ENCODE measurements at places on chromosomes 5 and 9. TPM values are rescaled to one million over a fixed set of nuclear protein-coding genes. Genes with fewer than 3 reads are reported as not detected.

GRCh38 chr9:4068449-4068848 lies 231.4 kb downstream of the GLIS3 start:
- no peak for DNase-seq

GRCh38 chr5:538271-538771 lies 14.1 kb upstream of the SLC9A3 start:
- no peak for DNase-seq

- no peak for DNase-seq
These were observed 822 bp downstream of the RASEF start for GRCh38 chr9:83061990-83062650.

The ARID3C gene
- 0.24 TPM for total RNA-seq

- DNase-seq = no peak
These were observed at the start of gene GALNT10 for GRCh38 chr5:154190595-154191304. Gene GALNT10, plus strand, starts transcription at chr5:154190733. Its CDS starts 134 bp downstream, at chr5:154190867.

- no peak for DNase-seq
These were observed 163.4 kb downstream of the RAB3C start for GRCh38 chr5:58746321-58746720.

The PCDHA6 gene
- not detected for total RNA-seq

- peak; percentile 51 for DNase-seq
These were observed 38.4 kb upstream of the SMIM15 start for GRCh38 chr5:61200582-61201155.

DNA sequence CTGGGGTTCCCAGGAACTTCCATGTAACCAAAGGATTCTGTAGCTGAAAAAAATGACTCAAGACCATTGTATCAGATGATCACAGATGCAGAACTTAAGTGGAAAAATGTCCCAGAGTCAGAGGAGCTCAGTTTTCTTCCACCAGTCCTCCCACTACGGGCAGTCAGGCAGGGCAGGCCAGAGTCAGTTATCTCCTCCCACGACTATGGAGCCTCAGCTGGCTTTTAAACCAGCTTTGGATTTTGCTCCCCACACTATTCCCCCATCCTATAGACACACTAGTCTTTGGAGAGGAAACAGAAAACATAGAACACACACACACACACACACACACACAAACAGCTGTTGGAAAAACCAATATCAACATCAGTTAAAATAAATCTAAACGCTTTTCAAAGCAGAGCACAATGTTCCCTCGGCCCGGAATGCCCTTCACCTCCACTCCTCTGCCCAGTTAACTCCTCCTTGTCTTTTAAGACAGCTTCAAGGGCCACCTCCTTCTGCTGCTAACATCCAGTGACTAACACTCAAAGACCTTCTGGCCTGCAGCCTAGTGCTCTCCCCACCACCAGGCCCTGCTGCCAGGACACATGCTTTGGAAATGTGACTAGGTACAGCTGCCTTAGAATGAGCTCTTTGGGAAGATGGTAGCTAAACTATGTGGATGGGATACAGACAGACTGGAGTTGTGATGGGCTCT lies 56.8 kb downstream of the NIPAL4 start:
- no peak for DNase-seq

DNA sequence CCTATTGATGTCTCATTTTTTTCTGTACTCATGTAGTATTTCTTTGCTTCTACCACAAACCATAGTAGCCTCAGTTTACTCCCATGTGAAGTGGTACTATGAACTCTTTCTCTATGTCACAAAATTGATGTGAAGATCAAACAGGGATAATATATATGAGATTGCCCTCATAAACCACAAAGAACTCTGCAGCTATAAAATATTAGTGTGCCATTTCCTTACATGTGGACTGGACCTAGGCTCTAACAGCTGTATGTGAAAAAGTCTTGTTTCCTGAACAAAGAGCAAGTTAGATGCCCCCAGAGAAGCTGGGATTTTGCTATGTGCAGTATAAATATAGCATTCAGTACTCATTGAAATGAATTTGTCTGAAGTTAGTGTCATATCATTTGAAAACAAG lies 412.6 kb upstream of the ADAMTSL1 start:
- DNase-seq = no peak

DNA sequence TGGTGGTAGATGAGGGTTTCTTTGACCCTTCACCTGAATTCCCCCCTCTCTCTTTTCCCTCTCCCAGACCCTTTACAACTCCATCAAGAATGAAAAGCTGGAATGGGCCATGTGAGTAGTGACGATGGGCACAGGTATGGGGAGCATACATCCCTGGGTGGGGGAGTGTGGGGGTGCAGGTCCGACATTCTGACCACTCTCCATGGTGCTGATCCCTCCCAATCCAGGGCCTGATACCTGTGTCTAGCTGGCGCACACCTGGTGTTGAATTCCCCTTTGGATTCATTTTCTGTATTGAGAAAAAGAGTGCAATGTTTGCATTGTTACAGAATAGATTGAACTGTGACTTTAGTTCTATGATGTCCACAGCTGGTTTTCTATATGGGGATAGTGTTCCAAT lies 40.0 kb downstream of the PSD2 start:
- no peak for DNase-seq

- no peak for DNase-seq
These were observed 49.7 kb downstream of the ACTBL2 start for GRCh38 chr5:57432876-57433275.

DNA sequence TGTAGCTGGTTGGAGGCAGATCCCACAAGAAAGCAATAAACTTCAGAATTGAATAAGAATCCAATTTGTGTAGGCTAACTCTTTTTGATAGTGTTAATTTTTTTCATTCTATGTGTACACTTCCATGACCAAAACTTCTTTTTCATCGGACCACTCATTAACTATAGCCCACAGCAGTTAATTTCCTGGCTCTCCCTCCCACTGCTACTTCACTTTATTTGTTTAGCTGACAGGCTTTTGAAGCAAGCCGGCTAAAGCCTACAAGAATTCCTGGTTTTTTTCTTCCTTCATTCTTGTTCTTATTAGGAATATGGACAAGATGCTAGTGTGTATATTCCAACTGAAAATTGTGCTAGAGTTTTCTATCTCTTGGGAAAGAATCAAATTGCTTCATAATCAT lies 329.2 kb upstream of the CCNH start:
- no peak for DNase-seq

The CSF1R gene
- total RNA-seq = 4.4 TPM

GRCh38 chr5:37045703-37046102 lies 169.1 kb downstream of the NIPBL start:
- DNase-seq = no peak

The PCDHA8 gene
- not detected for total RNA-seq

GRCh38 chr9:93303806-93304573 lies 120.1 kb downstream of the WNK2 start:
- no peak for DNase-seq
